Cardiac muscle cell (in vitro differentiated cells and primary cell): ENCODE measurements at places on chromosomes 5 and 9. TPM values are rescaled to one million over a fixed set of nuclear protein-coding genes. Genes with fewer than 3 reads are reported as not detected.
A peak's percentile ranks its signal among the peaks of the same experiment; 100 is the strongest.

- no peaks in the 10 kb centered on the region for H3K36me3 ChIP-seq
- H3K4me3 ChIP-seq = no peak overlapping the region
- H3K27me3 ChIP-seq = no peaks in the 10 kb centered on the region
- H3K4me1 ChIP-seq = no peaks in the 10 kb centered on the region
- H3K27ac ChIP-seq = no peak overlapping the region
- no peak for DNase-seq
These were observed 185.4 kb downstream of the ROR2 start for GRCh38 chr9:91764661-91765060.

DNA sequence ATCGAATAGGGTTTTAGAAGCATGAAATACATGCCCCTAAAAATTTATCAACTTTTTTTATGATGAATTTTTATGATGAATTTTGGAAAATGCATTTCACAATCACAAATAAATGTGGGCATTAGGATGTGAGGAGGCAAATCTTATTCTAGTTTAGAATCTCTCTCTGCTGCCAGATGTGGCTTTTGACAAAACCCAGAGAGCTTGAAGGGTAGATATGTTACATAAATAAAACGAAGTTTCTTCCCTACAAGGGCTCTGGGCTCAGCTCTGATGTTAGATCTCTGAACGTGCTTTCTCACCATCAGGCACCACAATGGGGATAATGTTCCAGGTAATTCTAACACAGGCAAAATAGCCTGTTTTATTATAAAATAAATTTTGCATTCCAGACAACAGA is 102.3 kb upstream of the ADAMTSL1 start:
- H3K36me3 ChIP-seq = no peaks in the 10 kb centered on the region
- peaks cover 11% of the 10 kb centered on the region for H3K4me1 ChIP-seq
- no peak overlapping the region for H3K4me3 ChIP-seq
- H3K27ac ChIP-seq = no peak overlapping the region
- no peaks in the 10 kb centered on the region for H3K27me3 ChIP-seq

The LHX6 gene
- total RNA-seq = 0.12 and 0.14 TPM in 2 replicates

DNA sequence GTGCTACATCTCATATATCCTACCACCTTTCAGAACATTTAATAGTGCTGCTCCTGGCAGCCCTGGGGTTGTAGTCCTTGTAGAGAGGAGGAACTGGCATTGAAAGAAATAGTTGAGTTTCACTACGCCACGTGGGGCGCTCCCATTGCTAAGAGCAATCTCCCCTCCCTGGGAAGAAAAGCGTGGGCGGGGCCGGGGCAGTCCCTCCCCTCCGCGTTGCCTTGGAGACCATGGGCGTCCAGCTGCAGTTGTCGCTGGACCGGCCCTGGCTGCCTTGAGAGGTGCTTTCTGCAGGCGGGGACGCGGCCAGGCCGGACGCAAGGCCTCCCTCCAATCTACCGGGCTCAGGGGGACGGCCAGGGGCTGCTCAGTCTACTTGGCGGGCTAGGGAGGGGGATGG is 368 bp upstream of the CCDC180 start:
- H3K27me3 ChIP-seq = no peaks in the 10 kb centered on the region
- H3K36me3 ChIP-seq = no peaks in the 10 kb centered on the region
- DNase-seq = peak; percentile 63

The CORO2A gene
- total RNA-seq = 2.0 and 2.4 TPM in 2 replicates

- no peaks in the 10 kb centered on the region for H3K36me3 ChIP-seq
- no peak for DNase-seq
- no peak overlapping the region for H3K4me3 ChIP-seq
- no peaks in the 10 kb centered on the region for H3K27me3 ChIP-seq
These were observed 284.8 kb downstream of the SEC61B start for GRCh38 chr9:99506747-99507348.

The MED22 gene
- total RNA-seq = 101 and 125 TPM in 2 replicates

The SLC36A2 gene
- total RNA-seq = not detected in 2 replicates

The FOXD1 gene
- 0.11 TPM in 1 of 2 replicates, not detected in the other for total RNA-seq

GRCh38 chr5:126852841-126853271 is 75.9 kb downstream of the LMNB1 start:
- no peak overlapping the region for H3K4me3 ChIP-seq
- DNase-seq = peak; percentile 71
- H3K27me3 ChIP-seq = no peaks in the 10 kb centered on the region
- H3K27ac ChIP-seq = peak overlapping the region; percentile 81
- peaks cover 33% of the 10 kb centered on the region for H3K4me1 ChIP-seq
- no peaks in the 10 kb centered on the region for H3K36me3 ChIP-seq

DNA sequence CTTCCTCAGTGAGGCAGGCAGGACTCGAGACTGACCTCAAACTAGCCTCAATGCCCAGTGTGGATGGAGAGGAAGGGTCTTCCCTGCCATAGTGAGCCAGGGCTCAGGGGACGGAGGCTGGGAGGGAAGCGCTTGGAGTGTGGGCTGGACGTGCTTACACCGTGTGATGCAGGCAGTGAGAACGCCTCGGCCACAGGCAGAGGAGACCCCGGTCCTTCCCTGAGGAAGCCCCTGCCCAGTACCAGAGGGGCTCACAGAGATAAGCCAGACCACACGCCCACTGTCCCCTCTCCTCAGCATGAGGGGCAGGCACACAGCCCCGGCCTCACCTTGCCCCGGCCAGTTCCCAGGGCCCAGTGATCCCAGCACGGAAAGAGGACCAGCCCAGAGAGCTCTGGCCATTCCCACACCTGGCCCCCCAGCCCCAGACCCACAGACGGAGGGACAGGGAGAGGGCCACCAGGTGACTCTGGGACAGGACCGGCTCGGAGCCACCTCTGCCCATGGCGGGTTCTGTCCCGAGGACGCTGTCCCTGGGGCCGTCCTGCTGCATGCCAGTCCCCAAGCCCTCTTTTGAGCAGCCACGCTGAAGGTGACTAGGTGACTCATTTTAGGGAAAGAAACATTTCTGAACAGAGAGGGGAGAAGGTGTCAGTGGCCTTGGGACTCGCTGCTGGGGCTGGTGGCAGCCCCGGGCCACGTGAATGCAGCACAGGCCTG is 6.0 kb upstream of the NSMF start:
- no peaks in the 10 kb centered on the region for H3K4me1 ChIP-seq
- no peaks in the 10 kb centered on the region for H3K36me3 ChIP-seq
- no peak overlapping the region for H3K4me3 ChIP-seq
- H3K27me3 ChIP-seq = peaks cover 18% of the 10 kb centered on the region

DNA sequence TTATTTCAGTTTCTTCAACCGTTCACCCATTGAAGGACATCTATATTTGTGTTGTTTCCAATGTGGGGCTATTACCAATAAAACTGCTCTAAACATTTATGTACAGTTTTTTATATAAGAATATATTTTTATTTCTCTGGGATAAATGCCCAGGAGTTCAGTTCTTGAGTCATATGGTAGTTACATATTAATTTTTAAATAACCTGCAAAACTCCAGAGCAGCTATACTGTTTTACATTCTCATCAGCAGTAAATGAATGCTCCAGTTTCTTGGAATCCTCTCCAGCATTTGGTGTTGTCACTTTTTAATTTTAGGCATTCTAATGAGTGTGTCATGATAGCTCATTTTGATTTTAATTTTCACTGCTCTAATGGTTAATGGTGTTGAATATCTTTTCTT is 36.2 kb downstream of the CDK7 start:
- H3K27ac ChIP-seq = no peak overlapping the region
- H3K4me3 ChIP-seq = no peak overlapping the region
- H3K4me1 ChIP-seq = no peaks in the 10 kb centered on the region
- no peaks in the 10 kb centered on the region for H3K27me3 ChIP-seq

DNA sequence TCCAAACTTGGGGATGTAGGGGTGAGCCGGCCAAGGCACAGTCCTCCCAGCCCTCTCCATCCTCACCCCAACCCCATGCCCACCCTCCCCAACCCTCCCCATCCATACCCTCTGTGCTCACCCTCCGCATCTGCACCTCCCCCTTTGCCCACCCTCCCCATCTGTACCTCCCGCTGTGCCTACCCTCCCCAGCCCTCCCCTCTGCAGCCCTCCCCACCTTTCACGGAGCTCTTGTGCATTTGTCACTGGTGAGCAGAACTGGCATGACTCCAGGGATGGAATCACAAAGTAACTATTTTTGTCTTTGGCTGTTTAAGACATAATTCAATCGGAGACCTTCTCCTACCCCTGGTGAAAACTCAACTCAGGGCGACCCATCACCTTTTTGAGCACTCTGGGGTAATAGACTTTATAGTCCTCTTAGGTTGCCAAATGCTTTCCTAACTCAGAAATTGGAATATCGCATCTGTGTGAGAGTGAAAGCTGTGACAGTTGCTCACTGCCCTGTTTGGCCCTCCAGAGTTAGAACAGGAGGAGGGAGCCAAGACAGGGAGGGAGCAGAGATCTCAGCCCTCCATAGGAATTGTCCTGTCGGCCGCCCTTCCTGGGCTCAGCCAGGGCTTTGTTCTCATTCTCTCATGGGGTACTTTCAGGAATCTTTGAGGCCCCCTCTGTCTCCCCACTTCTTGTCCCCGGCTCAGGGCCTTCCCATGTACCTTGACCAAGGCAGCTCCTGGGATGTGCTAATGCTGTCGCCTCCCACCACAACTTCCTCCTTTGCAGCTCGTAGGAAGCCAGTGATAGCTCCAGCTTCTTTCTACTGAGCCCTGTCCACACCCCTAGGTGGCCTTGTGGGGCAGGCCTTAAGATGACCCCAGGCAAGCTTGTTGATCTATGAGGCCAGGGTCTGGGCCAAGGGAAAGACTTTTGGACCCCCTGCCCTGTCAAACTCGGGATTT is 36.2 kb downstream of the OTULIN start:
- DNase-seq = no peak
- no peak overlapping the region for H3K27ac ChIP-seq
- H3K36me3 ChIP-seq = no peaks in the 10 kb centered on the region
- H3K27me3 ChIP-seq = no peaks in the 10 kb centered on the region
- no peaks in the 10 kb centered on the region for H3K4me1 ChIP-seq

- no peak overlapping the region for H3K4me3 ChIP-seq
- no peak overlapping the region for H3K27ac ChIP-seq
- no peaks in the 10 kb centered on the region for H3K27me3 ChIP-seq
- no peaks in the 10 kb centered on the region for H3K4me1 ChIP-seq
- H3K36me3 ChIP-seq = no peaks in the 10 kb centered on the region
These were observed 68.5 kb downstream of the GLDC start for GRCh38 chr9:6576987-6577386.

The MEGF10 gene
- total RNA-seq = 8.2 and 8.8 TPM in 2 replicates

The TIMD4 gene
- 0.18 TPM in 1 of 2 replicates, not detected in the other for total RNA-seq

DNA sequence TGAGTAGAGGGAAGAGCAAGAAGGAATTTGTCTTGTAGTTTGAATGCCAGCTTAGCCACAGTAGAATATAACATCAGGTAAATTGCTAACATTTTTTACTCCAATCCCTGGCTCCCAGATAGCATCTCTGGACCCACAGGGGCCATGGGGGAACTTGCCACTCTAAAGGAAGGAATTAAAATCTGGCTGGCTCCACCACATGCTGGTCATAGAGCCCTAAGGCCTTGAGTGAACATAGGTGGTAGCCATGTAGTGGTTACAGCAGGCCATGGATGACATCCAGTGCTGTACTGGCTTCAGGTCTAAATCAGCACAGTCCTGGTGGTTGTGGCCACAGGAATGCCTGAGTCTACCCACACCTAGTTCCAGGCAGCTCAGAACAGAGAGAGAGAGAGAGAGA is 109.9 kb upstream of the RGMB start:
- H3K27me3 ChIP-seq = no peaks in the 10 kb centered on the region
- H3K4me1 ChIP-seq = no peaks in the 10 kb centered on the region
- no peaks in the 10 kb centered on the region for H3K36me3 ChIP-seq
- no peak for DNase-seq
- H3K4me3 ChIP-seq = no peak overlapping the region

- H3K36me3 ChIP-seq = no peaks in the 10 kb centered on the region
- no peaks in the 10 kb centered on the region for H3K27me3 ChIP-seq
- H3K27ac ChIP-seq = no peak overlapping the region
- no peak overlapping the region for H3K4me3 ChIP-seq
- peaks cover 9% of the 10 kb centered on the region for H3K4me1 ChIP-seq
- DNase-seq = no peak
These were observed 469.4 kb downstream of the RASEF start for GRCh38 chr9:82593501-82593900.

GRCh38 chr9:125646621-125647100 is 60.3 kb downstream of the MAPKAP1 start:
- no peak overlapping the region for H3K27ac ChIP-seq
- no peaks in the 10 kb centered on the region for H3K4me1 ChIP-seq
- no peaks in the 10 kb centered on the region for H3K27me3 ChIP-seq
- DNase-seq = peak; percentile 25
- H3K4me3 ChIP-seq = no peak overlapping the region
- no peaks in the 10 kb centered on the region for H3K36me3 ChIP-seq

- no peaks in the 10 kb centered on the region for H3K36me3 ChIP-seq
- no peak overlapping the region for H3K27ac ChIP-seq
- H3K4me1 ChIP-seq = no peaks in the 10 kb centered on the region
- no peak overlapping the region for H3K4me3 ChIP-seq
These were observed 612.9 kb upstream of the TLE4 start for GRCh38 chr9:78958892-78959291.

- H3K27me3 ChIP-seq = no peaks in the 10 kb centered on the region
- no peak for DNase-seq
- no peak overlapping the region for H3K4me3 ChIP-seq
These were observed 13.2 kb downstream of the MACIR start for GRCh38 chr5:103271570-103272289.
